ENCODE measurements at places on chromosomes 12 and 14.

DNA sequence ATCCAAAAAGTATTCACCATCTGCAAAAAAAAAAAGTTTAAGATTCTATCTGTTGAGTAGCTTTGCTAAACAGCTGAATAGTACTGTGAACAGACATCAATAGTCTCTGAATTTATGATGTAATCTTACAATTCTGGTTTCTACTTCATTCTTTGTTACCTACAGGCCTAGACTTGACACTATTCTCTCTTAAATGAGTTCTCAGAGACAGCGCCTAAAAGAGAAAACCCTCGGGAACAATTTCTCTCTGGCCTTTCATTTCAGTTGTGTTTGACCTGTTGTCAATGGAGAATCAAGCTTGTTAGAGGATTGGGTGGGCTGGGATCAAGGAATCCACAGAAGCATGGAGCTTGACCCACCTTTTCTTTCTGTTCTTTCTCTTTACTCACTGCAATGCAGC lies 5.9 kb upstream of the TWF1 start:
- DNase-seq = no peak

DNA sequence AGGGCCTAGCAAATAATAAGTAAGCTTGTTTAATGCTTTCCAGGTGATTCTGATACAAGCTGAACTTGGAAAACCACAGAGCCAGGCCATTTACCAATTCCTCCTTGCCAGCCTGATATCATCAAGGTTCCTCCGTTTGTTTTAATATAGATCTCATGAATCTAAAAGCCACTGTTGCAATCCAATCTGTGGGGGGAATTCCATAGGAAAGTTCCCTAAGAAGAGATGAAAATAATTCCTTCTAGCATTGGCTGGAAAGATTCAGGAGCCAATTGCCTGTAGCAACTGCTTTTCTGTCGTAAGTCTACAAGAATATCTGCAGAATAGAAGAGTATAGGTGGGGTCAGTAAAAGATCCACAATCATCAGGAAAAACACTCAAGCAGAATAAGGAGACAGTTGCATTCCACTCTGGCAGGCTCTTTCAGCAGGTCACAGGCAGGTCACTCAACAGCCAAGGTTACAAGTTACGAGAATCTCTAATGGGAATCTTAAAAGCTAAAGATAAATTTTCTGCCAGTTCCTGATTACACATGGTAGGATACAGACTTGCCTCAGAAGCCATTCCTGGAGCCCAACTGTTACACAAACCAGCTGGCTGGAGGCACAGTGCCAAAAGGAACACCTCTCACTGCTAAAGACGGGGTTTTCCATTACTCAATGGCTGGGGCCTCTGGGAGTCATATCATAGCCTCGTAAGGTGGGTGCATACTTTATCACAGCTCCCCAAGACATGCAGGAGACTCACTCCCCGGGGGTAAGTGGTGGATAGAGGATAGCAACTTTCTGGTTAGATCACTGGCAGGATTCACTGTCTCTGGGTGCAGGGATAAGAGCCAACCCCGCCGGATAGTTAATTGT lies 43.6 kb downstream of the FGD6 start:
- no peak for DNase-seq

DNA sequence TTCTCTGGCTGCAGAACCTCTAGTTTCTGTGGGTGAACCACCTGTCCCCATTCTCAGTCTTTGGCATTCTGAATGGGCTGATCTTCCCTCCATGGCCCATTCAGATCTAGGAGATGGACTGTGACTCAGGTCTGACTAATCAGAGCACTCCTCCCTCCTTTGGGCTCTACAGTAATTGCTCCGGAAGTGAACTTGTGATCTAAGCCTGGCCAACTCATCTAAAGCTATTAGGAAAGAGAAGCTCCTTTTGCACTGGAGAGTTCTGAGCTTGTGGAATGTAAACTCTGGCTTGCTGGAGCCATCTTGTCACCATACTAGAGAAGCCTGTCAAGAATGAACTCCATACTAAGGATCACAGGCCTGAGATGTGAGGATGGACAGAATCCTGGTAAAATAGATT lies 168.2 kb downstream of the SUDS3 start:
- DNase-seq = peak; percentile 70

- DNase-seq = no peak
These were observed 43.6 kb downstream of the LIN7A start for GRCh38 chr12:80894179-80894578.

DNA sequence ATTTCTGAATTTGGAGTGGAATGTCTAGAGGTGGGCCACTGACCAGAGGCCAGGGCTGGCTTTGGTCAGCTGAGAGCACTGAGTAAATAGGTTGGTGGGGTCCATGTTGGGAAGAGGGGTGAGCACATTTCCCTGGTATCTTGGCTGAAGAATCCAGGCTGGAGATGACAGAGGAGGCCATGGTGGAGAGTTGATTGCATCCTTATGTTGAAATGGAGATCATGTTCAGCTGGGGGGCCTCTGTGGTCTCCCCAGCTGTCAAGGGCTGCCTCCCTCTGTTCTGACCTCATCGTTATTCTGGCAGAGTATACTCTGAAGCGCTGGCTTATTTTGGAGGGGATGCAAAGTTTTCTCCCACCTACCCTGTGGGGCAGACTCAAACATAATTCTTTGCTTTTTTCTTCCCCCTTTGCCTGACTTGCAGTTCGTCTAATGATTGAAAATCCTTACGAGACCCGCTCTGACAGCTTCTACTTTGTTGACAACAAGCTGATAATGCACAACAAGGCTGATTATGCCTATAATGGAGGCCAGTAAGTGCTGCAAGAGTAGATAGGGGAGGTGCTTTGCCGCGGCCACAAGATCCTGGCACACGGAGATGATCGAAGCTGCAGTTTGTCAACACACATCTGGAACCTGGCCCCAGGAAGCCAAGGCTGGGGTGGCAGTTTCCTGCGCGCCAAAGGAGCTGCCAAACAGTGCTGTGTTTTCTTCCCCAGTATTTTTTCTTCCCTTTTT lies 6.0 kb upstream of the ACADS start:
- no peak for DNase-seq

DNA sequence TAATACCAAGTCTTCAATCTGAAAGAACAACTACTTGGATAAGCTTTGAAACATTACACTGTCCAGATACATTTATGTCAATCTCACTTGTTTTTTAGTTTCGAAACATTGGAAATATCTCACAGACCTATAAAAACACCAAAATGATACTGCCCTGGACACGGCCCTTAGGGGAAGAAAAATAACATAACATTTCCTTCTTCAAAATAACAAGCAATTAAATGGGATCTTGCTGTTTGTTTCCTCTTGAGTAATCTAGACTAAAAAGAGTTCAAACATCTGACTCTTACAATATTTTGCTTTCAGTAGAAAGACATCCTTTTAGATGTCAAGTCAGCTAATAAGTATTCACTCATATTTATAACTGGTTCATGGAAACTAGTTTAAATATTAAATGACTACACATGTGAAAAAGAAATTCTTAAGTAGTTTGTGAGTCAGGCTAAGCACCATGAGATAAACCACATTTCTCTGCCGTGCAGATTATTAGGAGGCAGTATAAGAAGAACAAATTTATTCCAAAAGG lies 87.5 kb downstream of the EPS8 start:
- no peak for DNase-seq

All from HCT116 (cell line).